ENCODE measurements at places on chromosomes 3 and 15. TPM values are rescaled to one million over a fixed set of nuclear protein-coding genes. Genes with fewer than 3 reads are reported as not detected.

- no peak for DNase-seq
These were observed 222.4 kb upstream of the TLE3 start for GRCh38 chr15:70320077-70320476.

DNA sequence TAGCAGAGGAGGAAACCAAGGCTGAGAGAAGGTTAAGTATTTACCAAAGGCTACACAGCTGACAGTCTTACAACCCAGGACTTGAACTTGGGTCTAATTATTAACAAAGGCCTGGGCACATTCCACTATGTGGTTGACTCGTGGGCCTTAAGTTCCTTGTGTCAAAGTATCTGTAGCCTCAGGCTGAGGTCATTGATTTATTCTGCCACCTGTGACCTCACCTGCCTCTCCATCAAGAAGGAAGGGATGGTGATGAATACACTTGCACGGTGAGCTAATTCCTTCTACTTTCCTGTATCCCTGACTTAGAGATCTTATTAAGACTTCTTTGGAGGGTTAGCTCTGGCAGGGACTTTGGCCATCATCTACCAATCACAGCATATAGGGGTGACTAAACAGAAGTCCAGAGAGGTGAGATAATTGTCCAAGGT lies 19.9 kb upstream of the LRRC58 start:
- DNase-seq, result no peak

DNA sequence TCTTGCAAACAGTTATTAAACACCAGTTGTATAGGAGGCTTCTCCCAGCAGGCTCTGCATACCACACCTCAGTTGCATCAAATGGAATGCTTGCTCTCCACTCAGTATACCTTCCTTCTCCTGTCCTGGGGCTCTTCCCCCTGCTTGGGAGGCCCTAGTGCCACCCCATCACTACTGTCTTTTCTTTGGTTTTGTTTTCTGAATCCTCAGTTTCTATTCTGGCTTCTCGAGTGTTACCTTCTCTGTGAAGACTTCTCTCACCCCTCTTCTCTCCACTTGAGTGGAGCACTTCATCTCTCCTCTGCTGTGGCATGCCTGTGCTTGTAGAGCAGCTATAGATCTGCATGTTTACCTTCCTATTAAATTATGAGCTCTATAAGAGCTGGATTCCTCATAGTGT lies 75.7 kb upstream of the TPRG1 start:
- DNase-seq, result no peak

GRCh38 chr15:77454265-77454664 lies 33.6 kb downstream of the HMG20A start:
- DNase-seq, result no peak

GRCh38 chr3:178532476-178532875 lies 3.8 kb upstream of the KCNMB2 start:
- no peak for DNase-seq

GRCh38 chr3:124640635-124641306 lies 89.5 kb upstream of the UMPS start:
- no peak for DNase-seq

GRCh38 chr15:85642065-85642692 lies 152.5 kb downstream of the KLHL25 start:
- no peak for DNase-seq

DNA sequence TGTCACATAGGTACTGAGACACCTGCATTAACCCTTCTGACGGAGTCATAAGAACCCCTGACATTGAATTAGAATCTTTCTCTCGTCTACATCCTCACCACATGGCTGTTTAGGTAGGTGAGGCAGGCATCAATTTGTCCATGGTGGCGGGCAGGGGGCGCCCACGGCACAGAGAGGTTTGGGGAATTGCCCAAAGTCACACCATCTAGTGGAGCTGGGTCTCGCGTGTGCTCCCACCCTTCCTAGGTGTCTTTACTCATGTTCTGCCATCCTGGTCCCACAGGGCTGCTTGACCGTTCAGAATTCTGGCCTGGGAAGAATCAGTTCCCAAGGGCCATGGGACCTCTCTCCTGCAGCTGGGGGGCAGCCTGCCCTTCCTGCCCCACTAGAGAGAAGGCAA lies 14.7 kb upstream of the DLL4 start:
- no peak for DNase-seq

DNA sequence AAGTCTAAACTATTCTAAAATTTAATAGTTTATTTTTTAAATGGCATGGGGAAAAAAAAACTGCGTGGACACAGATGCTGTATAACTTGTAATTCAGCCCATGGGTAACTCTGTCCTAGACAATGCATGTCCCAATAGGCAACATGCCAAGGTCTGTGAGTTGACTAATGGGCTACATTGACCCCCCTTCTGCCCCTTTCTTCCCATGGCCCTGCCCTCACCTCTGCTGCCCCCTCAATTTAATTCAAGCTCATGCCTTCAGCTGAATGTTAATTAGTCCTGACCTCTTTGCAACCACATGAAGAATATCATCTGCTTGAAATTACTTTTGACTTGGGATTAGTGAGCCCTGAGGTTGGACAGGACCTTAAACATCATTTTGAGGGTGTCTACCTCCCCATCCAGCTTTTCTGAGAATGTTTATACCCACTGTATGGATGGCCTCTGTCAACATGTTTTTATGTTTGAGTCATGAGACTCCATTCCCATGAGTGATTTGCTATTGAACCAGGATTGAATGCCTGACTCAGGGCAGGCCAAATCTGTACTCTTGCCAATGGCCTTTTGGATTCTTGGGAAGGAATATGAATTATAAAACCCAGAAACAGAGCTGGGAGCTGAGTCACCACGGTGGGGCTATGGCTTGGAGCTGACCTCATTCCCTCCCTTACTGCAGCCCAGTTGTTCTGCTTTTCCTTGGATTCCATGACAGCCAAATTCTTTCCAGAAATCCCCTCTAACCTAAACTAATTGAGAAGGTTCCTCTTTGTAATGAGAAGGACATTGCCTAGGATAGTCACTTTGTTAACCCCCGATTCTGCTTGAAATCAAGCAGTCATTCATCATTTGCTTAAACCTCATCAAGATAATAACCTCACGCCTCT lies 33.5 kb upstream of the PDE8A start:
- DNase-seq, result peak; percentile 88

- no peak for DNase-seq
These were observed 218.0 kb downstream of the WNT5A start for GRCh38 chr3:55269096-55269495.

DNA sequence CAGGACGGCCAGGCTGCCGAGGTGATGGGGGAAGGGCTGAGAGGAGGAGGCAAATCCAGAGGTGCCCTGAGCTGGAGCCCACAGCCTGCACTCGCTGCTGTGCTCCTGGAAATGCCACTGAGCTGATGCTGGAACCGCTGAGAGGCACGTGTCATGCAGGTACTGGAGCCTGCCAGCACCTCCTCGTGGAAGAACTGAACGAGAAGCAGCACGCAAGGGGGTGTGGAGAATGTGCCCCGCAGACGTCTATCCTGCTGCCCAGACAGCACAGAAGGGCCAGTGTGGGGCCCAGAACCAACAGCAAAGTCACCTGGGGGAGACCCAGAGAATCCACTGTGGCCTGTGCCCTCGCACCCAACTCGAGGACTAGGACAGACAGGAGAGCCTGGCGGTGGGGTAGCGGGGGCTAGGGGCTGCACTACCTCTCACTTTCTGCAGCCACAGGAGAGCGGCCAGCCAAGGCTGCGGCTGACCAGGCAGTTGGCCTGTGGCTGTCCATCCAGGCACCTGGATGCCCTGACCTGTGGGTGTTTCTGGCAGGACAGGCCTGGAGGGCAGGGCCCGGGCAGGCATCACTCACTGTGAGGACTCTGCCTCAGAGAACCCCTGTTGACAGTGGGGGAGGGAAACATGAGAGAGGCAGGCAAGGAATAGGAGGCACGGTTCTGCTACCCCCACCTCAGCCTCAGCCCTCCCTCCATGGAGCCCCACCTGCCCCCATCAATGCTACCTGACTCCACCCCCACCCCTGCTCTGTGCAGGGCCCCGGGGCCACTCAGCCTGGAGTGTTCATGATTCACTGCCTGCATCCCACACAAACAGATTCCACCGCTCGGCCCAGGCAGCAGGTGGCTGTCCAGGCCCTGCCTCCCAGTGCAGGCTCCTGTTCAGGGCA lies 213.1 kb downstream of the TBC1D2B start:
- peak; percentile 73 for DNase-seq

DNA sequence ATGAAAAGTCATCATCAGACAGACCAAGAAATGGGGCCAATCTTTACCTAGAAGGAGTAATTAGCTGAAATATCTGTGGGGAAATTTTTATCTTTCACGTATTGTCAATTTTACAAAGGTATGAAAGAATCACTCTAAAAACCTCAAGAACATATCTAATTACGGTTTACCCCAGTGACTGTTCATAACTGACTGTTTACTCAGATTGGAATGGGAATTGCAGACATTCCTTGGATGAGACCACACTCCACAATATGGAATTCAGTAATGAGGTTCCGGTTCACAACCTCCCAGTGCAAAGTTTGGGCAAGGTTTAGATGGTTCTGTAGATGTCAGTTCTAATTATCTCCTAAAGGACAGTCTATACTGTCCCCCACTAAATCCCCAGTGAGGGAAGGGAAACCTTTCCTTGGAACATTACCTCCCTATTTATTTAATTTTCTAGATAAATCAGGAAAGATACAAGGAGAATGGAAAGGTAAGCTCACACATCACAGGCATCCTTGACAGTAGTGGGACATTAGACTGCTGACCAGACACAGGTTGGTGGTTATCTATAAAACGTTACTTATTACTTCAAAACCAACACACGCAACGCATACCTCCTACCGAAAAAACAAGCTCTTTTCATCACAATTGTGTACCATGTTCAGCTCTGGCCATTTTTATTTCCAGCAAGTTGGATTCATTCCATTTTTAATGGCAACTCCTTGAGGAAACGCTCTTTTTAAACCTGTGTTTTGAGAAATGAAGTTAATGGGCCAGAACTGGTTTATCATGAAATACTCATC lies 129.9 kb downstream of the RORA start:
- DNase-seq, result no peak

GRCh38 chr3:66738625-66739365 lies 238.0 kb upstream of the LRIG1 start:
- no peak for DNase-seq

- DNase-seq, result no peak
These were observed 96.3 kb upstream of the CHRM5 start for GRCh38 chr15:33871980-33872379.

DNA sequence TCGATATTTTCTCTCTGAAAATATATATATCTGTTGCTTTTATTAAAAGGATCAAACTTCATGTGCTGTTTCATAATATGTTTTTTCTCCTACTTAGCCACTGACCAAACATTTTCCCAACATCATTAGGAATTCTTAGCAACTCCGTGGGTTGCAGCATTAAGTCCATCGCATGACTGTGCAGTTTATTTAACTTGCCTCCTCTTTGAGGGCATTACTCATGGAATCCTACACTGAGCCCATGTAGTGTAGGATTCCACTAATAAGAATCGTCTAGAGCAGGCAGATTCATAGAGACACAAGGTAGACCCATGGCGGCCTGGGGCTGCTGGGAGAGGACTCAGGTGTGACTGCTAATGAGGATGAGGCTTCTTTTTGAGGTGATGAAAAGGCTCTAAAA lies 49.3 kb downstream of the CMTM6 start:
- no peak for DNase-seq

GRCh38 chr3:50325113-50325480 lies 2.6 kb upstream of the HYAL2 start:
- no peak for DNase-seq

DNA sequence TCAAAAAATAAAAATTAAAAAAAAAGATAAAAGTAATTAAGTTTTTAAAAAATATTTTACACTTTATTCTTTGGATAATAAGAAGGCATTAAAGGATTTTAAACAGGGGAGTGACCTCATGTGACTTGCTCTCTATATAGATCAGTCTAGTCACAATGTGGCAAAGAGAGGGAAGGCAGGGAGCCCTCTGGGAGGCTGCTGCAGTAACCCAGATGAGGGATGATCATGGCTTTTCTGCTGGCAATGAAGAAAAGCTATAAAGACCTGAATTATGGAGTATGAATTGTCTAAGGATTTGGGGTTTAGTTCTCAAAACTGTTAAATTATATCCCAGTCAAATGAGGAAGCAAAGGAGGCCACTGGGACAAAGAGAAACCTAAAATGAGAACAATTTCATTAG lies 58.1 kb downstream of the SUMF1 start:
- no peak for DNase-seq

- no peak for DNase-seq
These were observed 88.2 kb downstream of the TNFAIP8L3 start for GRCh38 chr15:51006336-51006985.

DNA sequence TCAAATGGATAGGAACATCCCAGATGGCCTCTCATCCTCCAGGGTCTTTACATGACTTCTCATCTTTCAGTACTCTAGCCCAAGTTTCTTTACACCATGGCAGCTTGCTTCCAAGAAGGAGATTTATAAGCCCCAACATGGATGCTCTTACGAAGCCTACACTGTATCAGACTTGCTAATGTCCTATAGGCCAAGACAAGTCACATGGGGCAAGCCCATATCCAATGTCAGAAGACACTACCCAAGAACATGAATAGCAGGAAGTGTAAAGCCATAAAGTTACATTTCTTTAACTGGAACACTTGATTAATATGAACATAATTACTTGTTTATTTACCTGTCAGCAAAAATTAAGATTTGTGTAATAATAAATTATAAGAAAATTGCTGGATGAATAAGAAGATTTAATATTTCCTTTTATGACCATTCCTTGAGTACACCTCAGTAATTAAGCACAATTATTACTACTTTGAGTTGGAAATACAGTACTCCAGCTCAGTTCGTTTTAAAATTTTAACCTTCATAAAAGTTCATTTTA lies 5.1 kb downstream of the SPESP1 start:
- no peak for DNase-seq

DNA sequence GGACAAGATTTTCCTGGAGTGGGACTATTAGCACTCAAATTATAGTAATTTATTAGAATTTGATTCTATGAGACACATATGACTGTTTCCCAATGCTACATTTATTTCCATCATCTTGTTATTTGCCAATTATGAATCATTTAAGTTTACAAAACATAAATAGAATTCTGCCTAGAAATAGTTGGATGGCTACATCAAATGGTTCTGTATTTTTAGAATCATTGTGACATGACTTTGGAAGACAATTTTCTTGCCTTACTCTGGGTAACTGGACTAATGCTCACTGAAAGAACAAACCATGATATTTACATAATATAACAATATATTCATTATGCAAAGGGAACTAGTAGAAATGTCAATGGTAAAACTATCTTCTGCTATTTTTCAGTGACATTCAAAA lies 173.5 kb downstream of the ZIC1 start:
- DNase-seq, result no peak

GRCh38 chr3:134638385-134639030 lies 12.3 kb downstream of the KY start:
- no peak for DNase-seq

GRCh38 chr3:143650827-143651226 lies 197.4 kb downstream of the SLC9A9 start:
- no peak for DNase-seq

- no peak for DNase-seq
These were observed 760.1 kb upstream of the NECTIN3 start for GRCh38 chr3:110311541-110311940.

Gene SNTN
- total RNA-seq, result not detected

Gene TNFAIP8L3
- 57.0 TPM for total RNA-seq

Gene CDV3
- total RNA-seq, result 124 TPM

Gene HDC
- 5.4 TPM for total RNA-seq

Gene ERICH6
- total RNA-seq, result not detected

Gene SPATA12
- not detected for total RNA-seq

Gene CNTN3
- 5.1 TPM for total RNA-seq

Gene C3orf20
- 0.10 TPM for total RNA-seq

Gene MESP2
- 0.32 TPM for total RNA-seq

Gene MASP1
- 21.1 TPM for total RNA-seq

All from posterior vena cava (tissue), 2 donors.